ENCODE measurements at places on chromosomes 6 and 20.

- no peak for DNase-seq
These were observed 149.0 kb downstream of the EYA4 start for GRCh38 chr6:133390168-133390567.

- DNase-seq: no peak
These were observed 46.7 kb downstream of the LRRN4 start for GRCh38 chr20:6007094-6007528.

- DNase-seq: no peak
These were observed 199.2 kb upstream of the SULF2 start for GRCh38 chr20:47984437-47984836.

DNA sequence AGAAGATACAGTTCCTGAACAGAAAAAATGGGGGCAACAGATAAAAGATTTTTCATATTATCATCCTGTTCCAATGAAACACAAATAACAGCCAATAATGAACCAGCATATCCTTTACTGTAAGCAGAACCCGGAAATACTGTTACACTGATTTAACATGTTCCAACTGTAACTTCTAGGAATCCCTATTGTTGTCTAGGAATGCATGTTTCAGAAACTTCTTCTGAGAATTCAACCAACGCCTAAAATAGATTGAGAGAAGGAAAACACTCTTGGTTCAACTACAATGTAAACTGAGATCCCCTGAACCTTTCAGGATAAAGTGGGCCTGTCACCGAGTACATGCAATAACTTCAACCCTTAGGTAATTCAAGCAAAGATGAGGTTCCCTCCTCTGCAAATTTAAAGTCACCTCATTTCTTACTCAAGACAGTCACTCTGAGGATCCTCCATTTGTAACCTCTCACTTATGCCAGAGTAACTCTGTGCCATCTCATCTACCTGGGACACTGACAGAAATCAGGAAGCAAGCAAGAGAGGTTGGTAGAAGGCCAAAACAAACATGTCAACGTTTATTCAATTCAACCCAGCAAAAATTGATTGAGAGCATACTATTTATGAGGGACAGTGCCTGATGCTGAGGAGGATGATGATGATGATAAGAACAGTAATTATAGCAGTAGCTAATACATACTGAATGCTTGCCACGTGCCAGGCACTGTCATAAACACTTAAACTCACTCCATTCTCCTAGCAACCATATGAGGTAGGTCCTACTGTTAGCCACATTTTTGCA lies 14.1 kb downstream of the UBE3D start:
- DNase-seq: no peak

- DNase-seq: no peak
These were observed 14.4 kb upstream of the MAS1L start for GRCh38 chr6:29502181-29502580.

DNA sequence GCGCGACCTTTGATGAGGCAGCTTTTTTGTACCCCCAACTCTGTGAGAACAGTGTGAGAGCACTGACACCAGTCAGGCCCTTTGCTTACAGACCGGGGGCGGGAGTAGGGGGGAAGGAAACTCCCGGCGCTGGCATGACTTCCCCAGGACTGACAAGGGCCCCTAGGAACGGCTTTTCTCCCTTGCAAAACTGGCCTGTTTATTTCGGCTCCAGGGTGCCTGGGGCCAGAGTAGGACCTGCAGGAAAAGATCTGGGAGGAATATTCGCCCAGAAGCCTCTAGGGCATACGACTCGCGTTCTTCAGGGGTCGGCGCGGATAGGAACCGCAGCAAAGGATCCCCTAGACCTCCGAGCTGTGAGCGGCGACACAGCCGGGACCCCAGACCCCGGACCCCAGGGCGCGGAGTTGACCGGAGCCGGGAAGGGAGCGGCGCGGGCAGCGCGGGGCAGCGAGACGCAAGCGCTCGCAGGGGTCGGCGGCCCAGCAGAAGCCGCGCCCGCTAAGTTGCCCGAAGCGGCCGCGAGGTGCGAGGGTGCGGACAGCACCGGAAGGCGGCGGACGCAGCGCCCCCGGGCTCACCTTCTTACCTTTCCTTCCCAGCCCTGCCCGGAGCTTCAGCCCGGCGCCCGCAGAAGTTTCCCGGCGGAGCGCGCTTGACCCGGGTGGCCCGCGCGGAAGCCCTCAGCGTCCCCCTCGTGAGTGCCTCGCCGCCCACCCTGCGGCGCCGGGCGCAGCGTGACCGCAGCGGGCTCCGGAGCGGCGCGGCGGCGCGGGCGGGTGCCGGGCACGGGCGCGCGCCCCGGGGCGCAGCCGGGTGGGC lies at the start of gene POPDC3:
Gene POPDC3, minus strand, starts transcription at position 771 of the 822 bp plus-strand sequence. CDS start 18,105 bp downstream, outside the sequence.
- DNase-seq: no peak

DNA sequence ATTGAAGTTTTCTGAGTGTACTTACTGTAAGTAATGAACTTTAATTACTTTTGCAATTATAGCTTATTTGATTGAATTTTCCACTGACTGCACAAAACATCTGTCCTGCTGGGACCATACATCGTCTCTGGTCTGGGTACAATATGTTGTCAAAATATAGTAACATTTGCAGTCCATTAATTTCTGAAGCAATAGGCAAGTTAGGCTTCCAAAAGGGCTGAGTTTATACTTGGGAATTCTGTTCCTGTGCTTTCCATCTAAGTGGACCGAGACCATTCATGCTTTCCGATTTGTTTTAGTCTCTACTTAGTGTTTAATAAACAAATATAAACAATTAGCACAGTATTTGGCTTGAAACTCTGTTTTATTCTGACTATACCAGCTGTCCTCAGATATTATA lies 139.3 kb downstream of the RFPL4B start:
- no peak for DNase-seq

GRCh38 chr6:89024456-89024855 lies 56.1 kb upstream of the PNRC1 start:
- no peak for DNase-seq

- DNase-seq: no peak
These were observed 401.7 kb downstream of the ZFAND3 start for GRCh38 chr6:38221251-38221650.

GRCh38 chr6:118650582-118651281 lies 659 bp downstream of the CEP85L start:
- DNase-seq: peak; percentile 26

GRCh38 chr6:133621751-133622150 lies 267.2 kb upstream of the TCF21 start:
- DNase-seq: no peak

- no peak for DNase-seq
These were observed 231.6 kb downstream of the THBS2 start for GRCh38 chr6:169022079-169022478.

DNA sequence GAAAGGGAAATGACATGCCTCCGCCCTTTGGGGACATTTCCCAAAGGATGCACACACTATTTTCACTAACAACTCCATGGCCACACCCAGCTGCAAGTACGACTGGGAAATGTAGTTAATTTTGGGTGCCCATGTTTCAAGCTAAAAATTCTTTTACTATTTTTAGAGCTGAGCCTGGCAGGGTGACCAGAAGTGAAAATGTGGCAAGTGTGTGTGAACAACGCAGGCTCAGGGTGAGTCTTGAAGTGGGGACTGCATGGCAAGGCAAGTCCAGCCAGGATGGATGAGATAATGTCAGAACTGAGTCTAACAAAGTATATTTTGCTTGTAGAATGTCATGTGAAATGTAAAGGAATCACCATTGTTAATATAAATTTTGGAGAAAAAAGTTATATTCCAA lies 17.0 kb upstream of the CD109 start:
- DNase-seq: no peak

DNA sequence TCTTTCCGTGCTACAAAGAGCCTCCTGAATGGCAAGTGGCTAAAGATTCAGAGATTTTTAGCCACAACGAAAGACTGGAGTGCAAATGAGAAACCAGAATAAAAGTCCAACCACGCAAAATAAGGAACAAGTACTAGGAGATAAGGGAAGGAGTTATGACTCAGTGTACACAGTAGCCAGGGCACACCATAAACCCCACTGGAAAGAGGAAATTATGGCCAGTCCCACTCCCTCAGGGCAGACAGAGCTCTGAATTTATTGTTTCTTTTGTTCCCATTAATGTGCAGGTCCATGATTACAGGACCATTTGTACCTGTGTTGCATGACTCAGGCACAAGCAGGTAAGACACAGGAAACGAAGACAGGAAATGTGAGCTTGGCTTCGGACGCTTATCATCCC lies 150.3 kb upstream of the PREP start:
- no peak for DNase-seq

DNA sequence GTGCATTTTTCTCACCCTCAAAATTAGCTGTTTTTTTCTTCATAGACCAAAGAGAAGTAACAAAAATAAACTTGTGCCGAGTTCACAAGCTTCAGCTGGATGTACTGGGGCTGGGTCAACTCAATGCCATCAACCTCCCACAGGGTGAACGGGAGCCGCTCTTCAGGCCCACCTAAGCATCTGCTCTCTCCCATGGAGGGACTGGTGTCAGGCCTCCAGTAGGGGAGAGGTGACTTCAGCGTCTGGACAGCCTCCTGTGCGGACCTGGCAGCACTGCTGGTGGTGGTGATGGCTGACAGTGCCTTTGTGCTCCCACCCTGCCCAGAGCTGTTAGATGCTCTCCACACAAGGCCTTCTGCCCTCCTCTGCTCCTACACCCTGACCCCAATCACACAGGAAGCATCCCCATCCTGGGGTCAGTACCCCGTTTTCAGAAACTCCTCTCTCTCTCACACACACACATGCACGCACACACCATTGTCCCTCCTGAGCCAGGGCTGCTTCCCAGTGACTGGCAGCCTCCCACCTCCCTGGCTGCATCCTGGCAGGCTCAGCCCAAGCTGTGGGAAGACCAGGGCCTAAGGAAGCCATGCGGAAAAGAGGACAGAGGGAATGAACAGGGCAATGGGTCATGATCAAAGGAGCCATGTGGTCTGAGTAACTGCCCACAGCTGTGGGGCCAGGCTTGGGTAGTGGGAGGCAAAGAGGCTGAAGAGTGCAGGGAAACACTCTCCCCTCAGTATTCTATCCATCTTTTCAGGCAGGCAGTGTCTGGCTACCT lies 17.7 kb downstream of the CST8 start:
- DNase-seq: no peak

DNA sequence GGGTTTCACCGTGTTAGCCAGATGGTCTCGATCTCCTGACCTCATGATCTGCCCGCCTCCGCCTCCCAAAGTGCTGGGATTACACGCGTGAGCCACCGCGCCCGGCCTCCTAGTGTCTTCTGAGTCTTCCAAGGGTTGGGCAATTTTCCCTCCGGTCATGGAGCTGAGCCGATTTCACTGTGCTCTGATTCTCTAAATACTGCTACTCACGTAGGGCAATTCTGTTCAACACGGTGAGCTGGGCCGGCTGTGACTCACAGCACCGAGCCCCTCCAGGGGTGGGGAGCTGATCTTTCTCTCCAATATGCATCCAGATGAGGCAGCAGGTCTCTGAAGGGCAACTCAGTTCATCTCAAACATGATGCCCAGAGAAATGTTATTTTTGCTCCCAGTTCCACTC lies 71.6 kb upstream of the CD93 start:
- DNase-seq: no peak

DNA sequence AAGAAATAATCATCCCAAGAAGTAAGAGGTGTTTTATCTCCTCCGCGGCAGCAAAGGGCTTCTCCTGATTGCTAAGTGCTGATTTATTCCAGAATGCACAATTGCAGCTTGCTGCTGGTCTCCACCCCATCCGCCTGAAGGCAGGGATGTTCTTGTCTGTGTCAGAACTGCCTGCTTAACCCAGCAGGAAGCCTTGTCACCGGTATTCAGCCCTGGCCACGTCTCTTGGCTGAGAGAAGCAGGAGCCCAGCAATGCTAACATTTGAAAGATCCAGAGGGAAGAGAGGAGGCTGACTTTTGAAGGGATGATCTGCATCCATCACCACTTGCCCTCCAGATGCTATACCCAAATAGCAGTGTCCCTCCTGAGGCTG lies 4.2 kb downstream of the SCML4 start:
- peak; percentile 57 for DNase-seq

- DNase-seq: no peak
These were observed 7.8 kb downstream of the PANK2 start for GRCh38 chr20:3896853-3897583.

DNA sequence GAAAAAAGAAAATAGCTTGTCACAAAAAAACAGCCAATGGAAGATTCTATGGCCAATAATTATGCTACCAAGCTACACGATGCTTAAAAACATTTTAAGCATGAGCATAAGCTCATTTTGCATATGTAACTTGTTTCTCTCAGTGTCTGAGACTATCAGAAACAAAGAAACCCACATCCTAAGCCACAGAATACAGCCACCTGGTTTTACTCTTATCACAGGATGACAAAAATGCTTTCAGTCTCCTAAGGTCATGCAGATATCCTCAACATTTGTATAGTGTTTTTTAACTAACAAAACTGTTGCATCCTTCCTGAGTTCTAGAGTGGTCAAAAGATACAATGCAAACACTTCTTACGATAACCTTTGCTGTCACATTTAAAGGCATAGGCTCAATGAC lies 172.1 kb upstream of the RUNX2 start:
- DNase-seq: no peak

DNA sequence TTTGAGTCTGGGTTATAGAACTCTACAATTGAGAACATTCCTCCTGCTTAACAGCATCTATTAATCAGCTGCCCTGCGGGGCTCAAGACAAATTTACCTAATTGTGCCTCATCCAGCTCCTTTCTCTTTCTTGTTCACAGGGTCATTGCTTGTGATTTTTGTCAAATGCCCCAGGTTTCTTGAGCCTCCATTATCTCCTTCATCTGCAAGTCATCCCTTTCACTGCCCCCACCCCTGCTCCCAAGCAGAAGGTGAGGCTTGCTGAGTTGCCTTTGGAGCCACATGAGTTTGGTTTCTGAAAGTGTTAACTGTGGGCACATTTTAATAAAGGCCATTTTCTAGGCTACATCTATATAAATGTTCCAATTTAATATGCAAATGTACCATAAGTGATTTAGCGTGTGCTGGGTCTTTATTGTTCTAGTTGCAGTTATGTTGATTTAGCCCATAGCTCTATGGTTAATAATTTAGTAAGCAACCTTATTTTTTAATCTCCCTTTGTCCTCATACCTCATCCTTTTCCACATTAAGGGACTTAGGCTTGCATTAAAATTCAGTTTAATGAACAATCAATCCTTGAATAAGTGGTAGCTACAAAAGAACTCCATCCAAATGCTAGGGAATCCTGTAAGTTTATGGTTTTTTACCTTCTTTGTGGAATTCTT lies 56.1 kb downstream of the VSTM2L start:
- DNase-seq: no peak

- DNase-seq: no peak
These were observed 1019.5 kb upstream of the CITED2 start for GRCh38 chr6:140393665-140394540.

- DNase-seq: no peak
These were observed 3.1 kb downstream of the SLC23A2 start for GRCh38 chr20:4998160-4998651.

GRCh38 chr6:111888928-111889695 lies 15.9 kb upstream of the FYN start:
- DNase-seq: no peak

- DNase-seq: no peak
These were observed 7.9 kb downstream of the SLC4A11 start for GRCh38 chr20:3231116-3231515.

DNA sequence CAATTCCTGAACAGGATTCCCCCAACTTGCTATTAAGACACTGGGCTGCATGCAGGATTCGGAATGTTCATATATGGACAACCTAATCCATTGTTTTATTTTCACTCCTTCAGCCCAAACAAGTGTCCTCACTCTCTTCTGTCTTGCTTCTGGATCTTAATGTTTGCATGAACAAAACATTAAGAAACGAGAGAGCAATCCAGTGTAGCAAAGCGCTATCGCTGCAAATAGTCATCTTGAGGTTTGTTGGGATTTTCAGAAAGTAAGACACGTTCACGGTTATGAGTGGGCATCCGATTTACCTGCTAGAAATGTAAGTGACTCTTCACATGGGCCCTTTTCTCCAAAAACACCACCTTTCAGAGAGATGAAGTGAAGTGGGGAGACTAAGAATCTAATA lies 156.4 kb downstream of the MBOAT1 start:
- no peak for DNase-seq

Data from T-cell (primary cell).